ENCODE measurements at places on chromosomes 1 and 21. TPM values are rescaled to one million over a fixed set of nuclear protein-coding genes. Genes with fewer than 3 reads are reported as not detected.

GRCh38 chr1:77016386-77016985 is 149.2 kb downstream of the ST6GALNAC5 start:
- H3K27me3 ChIP-seq, result peaks cover 13% of the 10 kb centered on the region
- no peaks in the 10 kb centered on the region for H3K36me3 ChIP-seq
- H3K4me1 ChIP-seq, result no peaks in the 10 kb centered on the region
- H3K27ac ChIP-seq, result no peak overlapping the region
- H3K4me3 ChIP-seq, result no peak overlapping the region
- no peak for DNase-seq

DNA sequence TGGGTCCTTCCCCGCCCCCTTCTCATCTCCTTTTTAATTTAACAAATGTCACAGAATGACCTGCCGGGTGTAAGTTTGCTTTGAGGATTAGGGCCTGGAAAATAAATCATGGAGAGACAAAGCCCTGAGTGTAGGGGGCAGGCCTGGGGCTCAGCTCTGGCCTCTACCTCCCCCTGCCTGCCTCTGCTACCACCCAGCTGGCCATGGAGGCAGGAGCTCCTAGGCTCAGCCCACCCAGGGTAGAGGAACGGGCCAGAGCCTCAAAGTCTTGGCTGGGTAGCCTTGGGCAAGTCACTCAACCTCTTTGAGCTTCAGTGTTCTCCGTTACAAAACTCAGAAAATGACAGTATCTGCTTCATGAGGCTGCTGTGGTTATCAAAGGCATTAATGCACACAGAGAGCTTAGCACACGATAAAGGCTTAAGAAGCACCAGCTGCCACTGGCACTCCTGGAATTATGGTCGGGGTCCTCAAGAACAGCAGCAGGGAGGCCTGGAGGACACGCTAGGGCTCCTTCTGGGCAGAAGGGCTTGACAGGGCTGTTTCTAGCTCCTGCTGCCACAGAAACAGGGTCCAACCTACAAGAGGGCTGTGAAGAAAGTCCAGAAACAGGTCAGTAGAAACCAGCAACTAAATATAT is 39.0 kb downstream of the LRP8 start:
- DNase-seq, result no peak
- no peak overlapping the region for H3K4me3 ChIP-seq
- H3K4me1 ChIP-seq, result peaks cover 12% of the 10 kb centered on the region
- H3K36me3 ChIP-seq, result no peaks in the 10 kb centered on the region

DNA sequence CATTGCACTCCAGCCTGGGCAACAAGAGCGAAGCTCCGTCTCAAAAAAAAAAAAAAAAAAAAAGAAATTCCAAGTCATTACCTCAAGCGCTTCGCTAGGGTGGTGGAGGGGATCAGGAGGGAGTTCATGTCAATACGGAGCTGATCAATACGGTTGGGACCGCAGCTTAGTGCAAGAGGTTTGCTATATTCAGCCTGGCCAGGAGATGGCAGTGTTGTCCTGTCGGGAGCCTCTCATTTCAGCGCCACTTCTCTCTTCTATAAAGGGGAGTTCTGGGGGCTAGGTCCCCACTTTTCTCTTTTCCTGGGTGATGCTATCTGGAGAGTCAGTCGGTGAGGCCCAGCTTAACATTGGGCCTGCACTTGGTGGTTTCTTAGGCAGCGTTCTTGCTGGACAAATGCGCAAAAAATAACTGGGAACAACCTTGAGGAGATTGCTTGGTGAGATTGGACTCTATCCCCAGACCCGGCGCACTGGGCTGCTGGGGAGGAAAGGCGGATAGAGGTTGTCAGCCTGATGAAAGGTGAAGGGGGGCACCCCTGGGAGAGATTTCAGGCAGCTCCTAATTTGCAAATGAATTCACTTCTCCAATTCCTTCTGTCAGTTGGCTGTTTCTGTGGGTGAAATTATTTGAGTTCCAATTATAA is 40.4 kb downstream of the KIAA0040 start:
- peak overlapping the region; percentile 42 for H3K4me3 ChIP-seq
- no peak for DNase-seq
- H3K36me3 ChIP-seq, result no peaks in the 10 kb centered on the region
- H3K27ac ChIP-seq, result no peak overlapping the region

- no peak overlapping the region for H3K4me3 ChIP-seq
- no peak for DNase-seq
- H3K27me3 ChIP-seq, result peaks cover 2% of the 10 kb centered on the region
- H3K36me3 ChIP-seq, result no peaks in the 10 kb centered on the region
- peaks cover 4% of the 10 kb centered on the region for H3K4me1 ChIP-seq
- H3K27ac ChIP-seq, result no peak overlapping the region
These were observed 164.2 kb downstream of the PPIAL4G start for GRCh38 chr1:148318904-148319242.

The CELSR2 gene
- total RNA-seq, result 8.6 TPM
